ENCODE measurements at places on chromosomes 4 and X.

DNA sequence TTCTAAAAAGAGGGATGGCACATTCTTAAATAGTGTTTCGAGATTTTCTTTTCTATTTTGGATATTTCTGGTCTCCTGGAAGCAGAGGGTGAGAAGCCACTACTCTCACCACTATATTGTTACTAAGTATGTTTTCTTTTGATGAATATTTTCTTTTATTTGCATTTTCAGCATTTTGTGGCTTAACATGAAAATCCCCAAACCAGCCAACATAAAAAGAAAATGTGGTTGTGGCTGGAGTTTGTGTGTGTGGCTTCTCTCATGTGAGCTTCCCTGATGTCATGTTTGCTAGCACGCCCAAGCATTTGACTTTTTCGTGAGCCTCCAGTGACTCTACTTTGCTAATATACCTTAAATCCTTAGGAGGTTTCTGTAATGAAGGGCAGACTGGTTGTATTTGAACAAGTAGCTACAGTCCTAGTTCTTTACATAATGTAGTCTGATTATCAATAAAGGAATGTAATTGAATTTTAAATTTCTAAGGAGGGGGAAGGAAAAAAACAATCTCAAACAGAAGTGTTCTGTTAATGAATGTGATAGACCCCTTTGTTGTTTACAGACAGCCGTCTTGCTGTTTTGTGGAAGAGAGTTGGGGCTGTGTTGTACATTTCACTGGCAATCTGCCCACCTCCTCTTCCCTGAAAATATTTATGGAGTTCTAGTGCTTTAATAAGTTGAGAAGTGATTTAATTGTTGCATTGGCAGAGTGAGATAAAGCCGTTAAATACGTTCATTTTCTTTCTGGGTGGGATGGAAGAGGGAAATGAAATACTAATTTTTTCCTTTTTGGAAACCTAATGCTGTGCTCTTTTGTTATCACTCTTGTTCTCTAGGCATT, 114.6 kb downstream of the ARHGAP10 start:
- no peak for DNase-seq

DNA sequence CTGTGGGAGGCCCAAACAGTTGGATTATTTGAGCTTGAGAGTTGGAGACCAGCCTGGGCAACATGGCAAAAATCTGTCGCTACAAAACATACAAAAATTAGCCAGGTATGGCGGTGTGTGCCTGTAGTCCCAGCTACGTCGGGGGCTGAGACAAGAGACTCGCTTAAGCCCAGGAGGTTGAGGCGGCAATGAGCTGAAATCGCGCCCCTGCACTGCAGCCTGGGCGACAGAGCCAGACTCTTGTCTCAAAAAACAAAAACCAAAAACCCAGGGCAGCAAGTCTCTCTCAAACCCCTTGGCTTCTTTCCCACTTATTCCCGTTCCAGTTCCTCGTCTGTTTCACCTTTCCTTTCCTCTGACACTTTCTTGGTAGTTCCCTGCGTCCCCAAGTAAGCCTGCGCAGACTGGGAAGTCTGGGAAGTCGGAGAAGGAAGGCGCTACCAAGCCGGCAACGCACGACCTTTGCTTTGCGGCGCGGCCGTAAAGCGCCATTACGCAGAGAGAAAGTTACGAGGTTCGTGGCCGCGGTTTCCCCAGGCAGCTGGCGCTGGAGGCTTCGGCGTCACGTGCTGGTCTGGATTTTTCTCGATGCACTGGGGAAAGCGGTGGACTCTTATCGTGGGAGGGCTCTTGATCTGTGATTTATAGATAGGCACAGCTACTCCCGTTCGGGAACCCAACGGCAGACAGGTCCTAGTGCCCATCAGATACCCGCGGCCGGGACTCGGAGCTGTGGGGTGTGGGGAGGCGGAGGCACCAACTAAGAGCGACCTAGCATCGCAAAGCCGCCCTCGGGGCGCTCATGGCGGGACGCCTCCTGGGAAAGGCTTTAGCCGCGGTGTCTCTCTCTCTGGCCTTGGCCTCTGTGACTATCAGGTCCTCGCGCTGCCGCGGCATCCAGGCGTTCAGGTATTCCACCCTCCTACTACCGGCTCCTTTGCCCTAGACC, at the start of gene NUDT9:
NUDT9 (plus strand) TSS at position 470 of the 949 bp plus-strand sequence; CDS start at position 803, 333 bp downstream.
- DNase-seq, result peak; percentile 98

DNA sequence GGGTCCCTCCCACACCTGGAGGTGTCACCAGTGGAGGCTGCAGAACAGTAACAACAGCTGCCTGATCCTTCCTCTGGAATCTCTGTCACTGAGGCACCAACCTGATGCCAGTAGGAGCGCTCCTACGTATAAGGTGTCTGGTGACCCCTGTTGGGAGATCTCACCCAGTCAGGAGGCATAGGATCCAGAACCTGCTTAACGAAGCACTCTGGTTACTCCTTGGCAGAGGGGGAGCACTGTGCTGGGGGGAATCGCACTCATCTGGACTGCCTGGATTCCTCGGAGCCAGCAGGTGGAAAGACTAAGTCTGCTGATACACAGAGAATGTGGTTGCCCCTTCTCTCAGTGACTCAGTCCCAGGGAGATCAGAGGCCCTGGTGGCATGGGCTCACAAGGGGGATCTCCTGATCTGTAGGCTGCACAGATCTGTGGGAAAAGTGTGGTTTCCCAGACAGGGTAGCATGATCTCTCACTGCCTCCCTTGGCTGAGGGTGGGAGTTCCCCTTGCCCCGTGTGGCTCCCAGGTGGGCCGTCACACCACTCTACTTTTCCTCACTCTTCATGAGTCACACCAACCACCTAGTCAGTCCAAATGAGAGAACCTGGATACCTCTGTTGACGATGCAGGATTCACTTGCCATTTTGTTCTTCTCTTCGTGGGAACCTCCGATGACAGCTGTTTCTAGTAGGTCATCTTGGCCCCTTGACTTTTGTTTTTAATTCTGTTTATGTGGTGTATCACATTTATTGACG, 305.9 kb downstream of the IDS start:
- no peak for DNase-seq

DNA sequence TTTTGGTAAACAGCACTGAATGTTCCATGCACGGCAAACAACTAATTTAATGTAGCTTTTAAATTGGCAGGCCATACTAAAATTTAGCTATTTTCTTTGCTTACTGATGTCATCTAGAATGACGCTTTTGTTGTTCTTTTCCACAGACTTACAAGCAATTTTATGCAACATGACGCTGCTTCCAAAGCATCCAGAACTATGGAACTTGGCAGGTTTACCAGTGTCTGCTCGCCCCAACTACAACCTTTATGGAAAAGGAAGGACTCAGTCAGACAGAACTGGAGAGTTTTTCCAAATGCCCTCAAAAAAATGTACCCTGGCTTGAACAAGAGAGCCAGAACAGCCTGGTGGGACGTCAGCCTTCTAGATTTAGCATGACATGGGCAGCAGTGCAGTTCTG, 58.7 kb downstream of the ANOS1 start:
- DNase-seq, result no peak

GRCh38 chr4:99827454-99827853, 10.8 kb downstream of the DAPP1 start:
- DNase-seq, result no peak

- no peak for DNase-seq
Observed at GRCh38 chrX:101744085-101744484, 84.4 kb upstream of the ARMCX2 start.

GRCh38 chr4:72997409-72997808, 72.1 kb downstream of the COX18 start:
- no peak for DNase-seq

- DNase-seq, result peak; percentile 14
Observed at GRCh38 chr4:102569200-102569599, 68.0 kb downstream of the NFKB1 start.

DNA sequence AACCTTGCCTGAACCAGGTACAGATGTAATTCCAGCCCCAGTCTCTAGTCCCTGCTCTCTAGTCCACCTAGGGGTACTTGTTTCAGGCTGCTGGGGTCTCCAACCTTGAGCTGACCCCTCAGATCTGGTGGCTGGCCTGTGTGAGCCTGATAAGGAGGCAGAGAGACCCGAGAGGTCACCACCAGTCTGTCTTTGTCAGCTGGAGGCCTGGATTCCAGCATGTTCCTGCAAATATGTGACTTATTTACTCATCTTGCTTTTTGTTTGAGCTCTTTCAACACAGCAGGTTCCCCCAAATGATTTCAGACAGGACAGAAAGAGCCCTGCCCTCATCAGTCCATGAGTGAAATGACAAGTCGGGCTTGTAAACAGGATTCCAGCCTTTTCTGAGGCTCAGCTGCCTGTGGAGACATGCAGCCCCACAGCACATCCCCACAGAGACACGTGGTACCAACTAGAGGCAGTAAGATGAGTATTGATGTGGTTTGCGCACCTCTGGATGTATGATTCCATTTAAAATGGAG, 37.5 kb upstream of the STK26 start:
- DNase-seq, result no peak

DNA sequence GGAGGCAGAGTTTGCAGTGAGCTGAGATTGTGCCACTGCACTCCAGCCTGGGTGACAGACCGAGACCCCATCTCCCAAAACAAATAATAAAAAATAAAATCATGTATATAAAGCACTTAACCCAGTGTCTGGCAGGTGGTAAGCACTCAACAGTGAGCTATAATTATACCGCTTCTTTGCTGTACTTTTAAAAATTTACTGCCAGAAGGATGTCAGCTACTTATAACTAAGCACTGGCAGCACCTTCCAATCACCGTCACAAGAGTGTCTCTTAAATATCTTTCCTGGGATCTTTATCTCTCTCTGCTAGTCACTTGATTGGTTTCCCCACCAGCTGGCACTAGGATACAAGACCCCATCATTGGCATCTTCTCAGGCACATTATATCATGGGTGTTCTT, 53.9 kb upstream of the DAPP1 start:
- DNase-seq, result no peak

DNA sequence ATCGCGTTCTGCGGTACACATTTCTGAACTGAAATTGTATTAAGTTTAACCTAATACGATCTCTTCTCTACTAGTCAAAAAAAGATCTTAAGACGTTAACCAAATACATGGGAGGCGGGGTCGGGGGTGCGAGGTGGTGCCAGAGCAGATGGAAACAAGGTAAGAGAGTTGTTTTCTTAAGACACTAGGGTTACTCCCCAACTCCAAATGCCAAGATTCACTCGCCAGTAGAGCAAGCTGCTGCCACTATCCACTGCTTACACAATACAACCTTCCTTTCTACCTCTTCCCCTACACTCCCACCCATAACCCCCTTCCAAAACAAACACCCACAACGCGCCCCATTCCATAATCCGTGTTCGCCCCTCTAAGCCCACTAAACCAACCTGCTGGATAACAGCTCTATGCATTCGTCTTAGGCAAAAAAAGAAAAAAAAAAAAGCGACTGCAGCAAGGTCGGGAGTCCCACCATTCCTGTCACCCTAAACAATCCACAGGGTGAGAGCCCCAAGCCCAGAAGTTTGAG, 1.3 kb downstream of the LCORL start:
- no peak for DNase-seq

DNA sequence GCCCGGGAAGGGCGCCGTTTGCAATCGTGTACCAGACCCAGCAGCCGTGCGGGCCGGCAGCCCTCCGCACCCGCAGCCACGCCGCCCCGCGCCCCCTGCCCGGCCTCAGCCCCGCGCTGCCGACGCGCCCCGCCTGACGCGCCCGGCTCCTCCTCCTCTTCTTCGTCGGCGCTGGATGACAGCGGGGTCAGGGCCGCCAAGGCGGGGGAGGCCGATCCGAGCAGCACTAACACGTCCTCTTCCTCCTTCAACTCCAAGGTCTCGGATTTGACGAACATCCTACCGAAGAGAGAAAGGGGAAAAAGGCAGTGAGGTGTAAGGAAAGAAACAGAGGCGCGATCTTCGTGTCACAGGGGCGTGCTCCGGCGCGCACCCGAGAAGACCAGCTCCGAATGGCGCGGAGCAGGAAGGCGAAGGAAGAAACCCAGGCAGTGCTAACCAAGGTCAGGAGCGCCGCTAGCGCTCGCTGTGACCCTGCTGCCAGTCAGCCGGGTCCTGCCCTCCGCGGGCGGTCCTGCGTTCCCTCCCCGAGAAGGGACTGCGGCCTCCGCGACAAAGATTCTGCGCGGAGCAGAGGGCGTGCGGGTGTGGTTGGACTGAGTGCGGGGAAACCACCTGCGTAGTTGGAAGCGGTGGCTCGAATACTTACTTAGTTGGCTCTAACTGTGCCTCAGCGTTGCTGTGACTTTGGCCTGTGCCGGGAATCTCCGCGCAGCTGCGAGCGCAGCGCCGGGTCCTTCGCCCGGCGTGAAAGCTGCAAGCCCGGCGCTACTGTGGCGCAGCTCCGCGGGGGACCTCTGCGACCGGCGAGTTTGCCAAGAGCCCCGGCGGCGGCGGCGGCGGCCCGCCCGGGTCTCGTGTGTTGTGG, 548 bp downstream of the NEUROG2 start:
- DNase-seq, result no peak

DNA sequence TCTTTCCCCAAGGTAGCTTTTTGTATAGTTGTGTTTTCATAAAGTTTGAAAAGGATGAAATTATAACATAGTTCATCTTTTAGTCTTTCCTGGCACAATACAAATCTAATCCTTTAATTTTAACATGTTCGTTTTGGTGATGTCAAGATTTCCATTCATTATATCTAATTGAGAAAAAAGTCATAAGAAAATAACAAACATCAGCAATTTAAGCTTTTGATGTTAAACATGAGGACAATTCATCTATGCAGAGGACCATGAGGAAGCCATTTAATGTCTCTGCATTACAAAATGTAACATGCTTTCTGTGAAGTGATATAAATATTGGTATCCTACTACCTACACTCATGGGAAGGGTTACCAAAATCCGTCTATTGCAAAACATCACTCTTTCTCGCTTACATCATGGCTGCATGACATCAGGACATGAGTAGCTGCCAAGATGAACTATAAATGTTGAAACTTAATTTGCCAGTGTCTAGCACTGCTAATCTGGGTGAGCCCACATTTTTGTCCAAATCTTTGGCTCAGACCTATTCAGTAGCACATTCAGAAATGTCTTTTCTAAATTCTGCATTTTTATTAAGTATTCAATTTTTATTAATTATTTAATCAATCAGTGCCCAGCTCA, 9.5 kb downstream of the EPGN start:
- no peak for DNase-seq

DNA sequence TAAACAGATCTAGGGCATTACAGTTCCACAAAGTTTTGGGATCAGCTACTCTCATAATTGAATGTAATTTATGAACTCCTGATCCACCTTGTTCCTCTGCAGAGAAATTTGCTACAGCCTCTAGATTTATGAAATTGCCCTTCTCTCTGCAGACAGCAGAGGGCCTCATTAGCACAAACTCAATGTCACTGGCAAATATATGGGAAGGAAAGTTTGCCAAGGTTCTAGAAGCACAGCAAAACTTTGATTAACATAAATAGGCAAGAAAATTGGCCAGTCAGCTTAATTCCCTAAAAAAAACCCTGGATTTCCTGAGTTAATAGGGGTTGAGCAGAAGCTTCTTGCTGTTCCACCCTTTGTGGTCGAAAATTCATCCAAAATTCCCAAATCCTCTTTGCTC, 31.5 kb downstream of the PRPS1 start:
- DNase-seq, result no peak

DNA sequence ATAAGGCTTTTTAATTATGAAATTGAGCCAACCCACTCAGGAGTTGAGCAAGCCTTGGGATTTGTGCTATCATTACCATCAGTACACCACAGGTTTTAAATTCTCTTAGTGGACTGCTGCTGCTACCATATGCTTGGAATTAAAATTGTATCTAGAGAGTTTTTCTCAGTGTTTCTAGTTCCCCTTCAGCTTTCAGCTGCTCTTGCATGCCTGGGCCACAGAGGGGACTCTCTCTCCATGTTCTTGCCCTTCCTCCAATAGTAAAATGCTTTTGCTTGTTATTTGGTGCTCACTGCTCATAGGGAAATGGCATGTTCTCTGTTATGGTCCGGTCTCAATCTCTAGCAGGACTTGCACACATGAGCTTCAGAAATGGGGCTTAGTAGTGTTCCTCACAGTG, 101.9 kb downstream of the IGSF1 start:
- DNase-seq, result peak; percentile 6

GRCh38 chr4:27381815-27382214, 521.2 kb downstream of the STIM2 start:
- DNase-seq, result no peak

All from stomach (tissue), 19 donors.